ENCODE measurements at places on chromosomes 11 and 22. TPM values are rescaled to one million over a fixed set of nuclear protein-coding genes. Genes with fewer than 3 reads are reported as not detected.

The CWF19L2 gene
- total RNA-seq = 10.3 TPM

The IL10RA gene
- total RNA-seq = not detected

The YPEL1 gene
- total RNA-seq = 1.8 TPM

The CABP2 gene
- not detected for total RNA-seq

All from RPMI7951 (cell line).